ENCODE measurements at places on chromosomes 2 and 18.

DNA sequence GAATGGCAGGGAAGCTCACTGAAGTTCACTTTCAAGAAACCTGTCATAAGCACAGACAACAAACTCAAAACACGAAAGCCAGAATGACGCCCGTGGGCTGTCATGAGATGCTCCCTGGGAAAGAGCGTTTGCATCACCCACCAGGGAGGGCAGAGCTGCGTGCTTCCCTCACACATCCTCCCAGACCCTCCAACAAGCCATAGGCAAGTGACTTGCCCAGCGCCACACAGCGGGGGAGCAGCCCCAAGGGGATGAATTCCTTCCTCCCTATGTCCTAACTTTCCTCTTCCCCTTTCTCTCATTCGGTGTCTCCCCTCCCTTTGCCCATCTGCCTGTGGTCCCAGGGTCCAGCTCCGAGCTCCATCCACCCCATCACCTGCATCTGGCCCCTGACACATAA lies 10.7 kb downstream of the BIN1 start:
- no peak for DNase-seq

GRCh38 chr2:99864561-99865553 lies 277.5 kb downstream of the AFF3 start:
- DNase-seq: no peak

DNA sequence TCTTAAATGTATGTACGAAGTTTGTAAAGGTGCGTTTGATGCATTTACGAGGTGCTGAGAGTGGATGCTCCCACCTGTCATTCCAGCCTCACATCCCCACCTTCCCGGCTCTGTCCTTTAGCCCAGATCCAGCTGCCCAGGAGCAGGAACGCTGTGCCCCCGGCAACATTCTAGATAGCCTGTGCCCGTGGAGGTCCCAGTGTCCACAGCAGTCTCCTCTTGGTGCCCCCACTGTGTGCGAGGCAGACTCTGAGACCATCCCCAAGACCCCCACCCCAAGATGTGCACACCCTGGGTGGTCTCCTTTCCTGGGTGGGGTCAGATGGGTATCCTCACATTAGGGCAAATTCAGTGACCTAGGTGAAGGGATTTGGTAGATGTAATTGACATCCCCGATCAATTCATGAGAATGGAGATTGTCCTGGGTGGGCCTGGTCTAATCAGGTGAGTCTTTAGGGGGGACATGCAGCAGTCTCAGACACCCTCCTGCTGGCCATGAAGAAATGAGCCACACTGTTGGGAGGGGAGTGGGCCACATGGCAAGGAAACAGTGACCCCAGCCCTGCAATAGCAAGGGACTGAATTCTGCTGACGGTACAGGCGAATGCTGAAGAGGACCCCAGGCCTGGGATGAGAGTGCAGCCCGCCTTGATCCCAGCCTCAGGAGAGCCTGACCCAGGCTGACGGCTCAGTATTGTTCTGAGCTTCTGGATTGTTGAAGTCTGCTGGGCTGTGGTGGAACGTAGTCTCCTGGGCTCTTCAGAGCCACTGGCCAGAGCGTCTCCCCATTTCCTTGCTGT lies 203.3 kb downstream of the FAM210A start:
- DNase-seq: no peak

DNA sequence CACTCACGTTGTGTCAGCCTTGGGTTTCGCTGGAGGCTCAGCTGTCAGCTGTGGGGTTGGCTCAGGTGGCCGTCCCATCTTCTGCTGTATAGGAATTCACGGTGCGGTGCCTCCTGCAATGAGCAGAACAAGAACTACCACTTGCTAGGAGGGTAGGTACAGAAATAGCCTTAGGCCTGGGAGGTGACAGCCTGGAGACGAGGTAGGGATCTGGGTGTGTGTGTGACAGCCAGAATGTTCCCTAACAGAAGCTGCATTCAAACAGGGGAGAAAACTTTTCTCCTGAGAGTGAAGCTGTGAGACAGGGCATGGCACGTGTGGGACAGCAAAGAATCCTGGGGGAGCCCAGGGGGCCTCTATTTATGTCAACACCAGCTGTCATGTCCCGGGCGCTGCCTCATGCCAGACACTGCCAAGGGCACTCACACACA lies 8.4 kb upstream of the MAL start:
- no peak for DNase-seq

GRCh38 chr2:170176212-170176611 lies 1.7 kb upstream of the MYO3B start:
- DNase-seq: no peak

GRCh38 chr2:114056294-114057143 lies 166.6 kb downstream of the ACTR3 start:
- DNase-seq: no peak

DNA sequence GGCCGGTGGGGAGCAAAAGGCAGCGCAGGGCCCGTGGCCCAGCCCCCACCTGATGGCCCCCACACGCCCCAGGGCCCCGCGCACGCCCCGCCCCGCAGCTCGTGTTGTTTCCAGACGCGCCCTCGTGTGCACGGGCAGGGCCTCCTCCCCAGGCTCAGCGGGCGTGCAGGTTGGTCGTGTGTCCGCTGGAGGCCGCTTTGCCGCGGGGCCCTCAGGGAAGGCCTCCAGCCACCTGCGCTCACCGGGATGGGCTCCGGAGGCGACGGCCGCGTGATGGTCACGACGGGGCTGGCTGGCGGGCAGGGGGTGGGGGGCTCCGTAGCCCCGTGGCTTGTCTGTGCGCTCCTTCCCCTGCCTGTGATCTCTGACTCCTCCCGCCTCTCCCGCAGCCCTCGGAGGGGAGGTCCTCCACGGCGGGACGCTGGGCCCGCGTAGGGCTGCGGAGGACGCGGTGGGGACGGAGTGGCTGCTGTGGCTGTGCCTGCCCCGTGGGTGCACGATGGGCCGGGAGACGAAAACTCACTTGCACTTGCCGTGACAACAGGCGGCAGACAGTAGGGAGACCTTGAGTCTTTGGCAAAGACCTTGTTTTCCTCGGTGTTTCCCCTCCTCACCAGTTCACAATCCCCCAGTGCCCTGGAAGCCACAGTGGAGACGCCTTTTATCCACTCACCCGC lies 67.1 kb downstream of the RTP5 start:
- DNase-seq: no peak

- no peak for DNase-seq
These were observed 2.9 kb upstream of the SERPINB3 start for GRCh38 chr18:63664571-63664970.

DNA sequence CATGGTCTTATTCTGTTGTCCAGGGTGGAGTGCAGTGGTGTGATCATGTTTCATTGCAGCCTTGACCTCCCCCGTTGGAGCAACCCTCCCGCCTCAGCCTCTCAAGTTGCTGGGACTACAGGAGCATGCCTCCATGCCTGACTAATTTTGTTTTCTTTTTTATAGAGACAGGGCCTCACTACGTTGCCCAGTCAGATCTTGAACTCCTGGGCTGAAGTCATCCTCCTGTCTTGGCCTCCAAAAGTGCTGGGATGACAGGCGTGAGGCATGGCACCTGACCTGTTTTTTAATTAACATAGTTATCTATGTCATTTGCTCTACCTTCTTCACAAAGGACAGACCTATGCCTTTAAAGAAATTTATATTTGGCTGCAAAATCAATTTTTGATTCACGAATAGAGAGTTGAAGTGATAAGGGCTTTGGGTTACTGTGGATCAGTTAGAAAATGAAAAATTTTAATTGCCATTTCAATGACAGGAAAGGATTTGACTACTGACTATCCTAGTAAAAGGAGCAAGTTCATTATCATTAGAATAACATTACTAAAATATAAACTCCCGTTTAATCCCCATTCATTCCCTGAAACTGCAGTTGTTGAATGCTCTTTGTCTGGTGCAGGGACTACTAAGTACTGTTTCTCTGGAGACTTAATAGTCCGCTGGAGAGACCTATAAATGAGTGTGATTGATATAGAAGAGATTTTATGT lies 3.7 kb downstream of the RNF138 start:
- no peak for DNase-seq

- no peak for DNase-seq
These were observed 19.5 kb upstream of the ASXL3 start for GRCh38 chr18:33558529-33558928.

- DNase-seq: no peak
These were observed 26.4 kb upstream of the PKDCC start for GRCh38 chr2:42021464-42021863.

- no peak for DNase-seq
These were observed 76.5 kb downstream of the SMAD7 start for GRCh38 chr18:48874233-48874632.

DNA sequence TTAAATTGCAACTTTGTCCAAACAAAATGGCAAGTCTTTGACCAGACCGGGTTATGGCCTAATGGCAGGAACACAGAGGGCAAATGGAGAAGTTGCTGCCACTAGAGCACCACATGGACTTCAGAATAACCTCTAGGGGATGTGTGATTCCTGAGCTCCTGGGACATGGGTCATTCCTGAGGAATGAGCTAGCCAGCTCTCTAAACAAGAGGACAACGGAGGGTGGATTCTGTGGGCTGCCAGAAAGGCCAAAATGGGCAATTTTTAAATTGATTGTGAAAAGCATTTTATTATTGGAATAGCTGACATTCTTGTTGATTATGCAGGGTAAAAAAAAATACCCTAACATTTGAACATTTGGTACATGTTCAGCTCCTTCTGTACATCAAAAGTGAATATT lies 109.8 kb upstream of the FZD5 start:
- peak; percentile 14 for DNase-seq

- peak; percentile 71 for DNase-seq
These were observed 1.3 kb downstream of the BCL2L11 start for GRCh38 chr2:111121828-111122630.

- DNase-seq: no peak
These were observed 630 bp downstream of the PPM1G start for GRCh38 chr2:27408601-27409320.

- DNase-seq: no peak
These were observed 110.3 kb upstream of the MAP4K4 start for GRCh38 chr2:101587251-101587650.

GRCh38 chr2:236282406-236282805 lies 18.2 kb upstream of the ASB18 start:
- DNase-seq: no peak

DNA sequence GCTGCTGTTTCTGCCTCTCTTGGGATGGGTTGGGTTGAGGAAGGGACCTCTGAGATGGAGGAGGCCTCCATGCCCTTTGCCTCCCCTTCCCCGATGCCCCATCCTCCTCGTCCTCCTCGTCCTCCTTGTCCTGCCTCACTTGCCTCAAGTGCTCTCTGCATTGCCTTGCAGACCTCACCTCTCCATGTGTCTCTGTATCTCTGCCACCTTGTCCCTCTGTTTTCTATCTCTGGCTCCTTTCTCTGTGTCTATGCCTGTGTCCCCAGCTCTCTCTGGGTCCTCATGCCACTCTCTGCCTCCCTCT lies 87.5 kb downstream of the MCFD2 start:
- no peak for DNase-seq

- no peak for DNase-seq
These were observed 22.6 kb upstream of the USP34 start for GRCh38 chr2:61493523-61493942.

GRCh38 chr18:2857491-2858131 lies 10.8 kb downstream of the EMILIN2 start:
- no peak for DNase-seq
